ENCODE measurements at places on chromosomes 12 and 14.

- peak; percentile 86 for DNase-seq
Measured at GRCh38 chr12:122399592-122400373, 22.7 kb downstream of the CLIP1 start.

- peak; percentile 58 for DNase-seq
Measured at GRCh38 chr14:105201925-105202513, 20.9 kb upstream of the NUDT14 start.

- DNase-seq, result no peak
Measured at GRCh38 chr12:18955594-18955993, 173.9 kb upstream of the PLEKHA5 start.

DNA sequence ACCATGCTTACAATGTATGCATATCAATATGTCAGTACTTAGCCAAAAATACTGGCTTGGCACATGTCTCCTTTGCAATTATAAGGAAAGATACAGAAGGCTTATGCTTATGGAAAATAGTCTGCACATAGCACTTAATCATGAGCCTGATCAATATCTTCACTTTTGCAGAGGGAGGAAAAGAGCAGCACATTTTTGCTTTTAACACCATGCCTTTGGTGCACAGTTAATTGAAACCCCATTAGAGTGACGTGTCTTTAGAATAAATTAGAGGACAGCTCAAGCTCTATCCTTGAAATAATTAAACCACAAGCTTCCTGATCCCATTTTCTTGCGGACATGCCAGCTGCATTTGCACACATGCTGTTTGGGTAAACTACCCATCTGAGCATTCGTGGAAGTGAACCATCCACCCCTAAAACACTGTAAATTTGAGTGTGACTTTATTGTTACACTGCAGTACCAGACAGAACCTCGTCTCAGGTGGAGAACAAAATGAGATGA lies 839.9 kb upstream of the MGAT4C start:
- DNase-seq, result no peak

- no peak for DNase-seq
Measured at GRCh38 chr12:133236144-133236543, 467 bp upstream of the ANHX start.

DNA sequence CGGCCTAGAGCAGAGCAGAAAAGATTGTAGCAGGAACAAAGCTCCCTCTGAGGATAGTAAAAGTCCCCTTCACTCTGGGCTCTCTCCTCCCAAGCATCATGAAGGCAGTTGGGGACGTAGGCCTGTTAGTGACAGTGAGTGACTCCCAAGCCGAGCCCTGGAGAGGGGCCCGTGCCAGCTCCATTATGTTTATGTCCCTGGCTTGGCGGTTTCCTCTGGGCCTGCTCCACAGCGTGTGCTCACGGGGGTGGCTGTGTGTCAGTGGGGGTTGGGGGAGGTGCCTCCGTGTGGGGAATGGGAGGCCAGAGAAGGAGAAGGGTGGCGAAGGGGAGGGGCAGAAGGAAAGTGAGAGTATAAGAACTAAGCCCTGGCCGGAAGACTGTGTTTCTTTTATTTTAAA lies 170.0 kb upstream of the VASH1 start:
- DNase-seq, result no peak
